ENCODE measurements at places on chromosomes 12 and 14. TPM values are rescaled to one million over a fixed set of nuclear protein-coding genes. Genes with fewer than 3 reads are reported as not detected.

The GTF2A1 gene
- 11.5 TPM for polyA plus RNA-seq

The SLC6A13 gene
- polyA plus RNA-seq = 4.3 TPM

The ERG28 gene
- 39.2 TPM for polyA plus RNA-seq

The LRP1-AS gene
- polyA plus RNA-seq = not detected

The LHX5 gene
- 0.10 TPM for polyA plus RNA-seq

The ZBTB42 gene
- 2.2 TPM for polyA plus RNA-seq

The YEATS4 gene
- 14.5 TPM for polyA plus RNA-seq

The SDSL gene
- polyA plus RNA-seq = 10.4 TPM

The HEATR5A gene
- 6.7 TPM for polyA plus RNA-seq

The P2RX2 gene
- not detected for polyA plus RNA-seq

- peak; percentile 82 for DNase-seq
These were observed 249.5 kb downstream of the APAF1 start for GRCh38 chr12:98894412-98895085.

DNA sequence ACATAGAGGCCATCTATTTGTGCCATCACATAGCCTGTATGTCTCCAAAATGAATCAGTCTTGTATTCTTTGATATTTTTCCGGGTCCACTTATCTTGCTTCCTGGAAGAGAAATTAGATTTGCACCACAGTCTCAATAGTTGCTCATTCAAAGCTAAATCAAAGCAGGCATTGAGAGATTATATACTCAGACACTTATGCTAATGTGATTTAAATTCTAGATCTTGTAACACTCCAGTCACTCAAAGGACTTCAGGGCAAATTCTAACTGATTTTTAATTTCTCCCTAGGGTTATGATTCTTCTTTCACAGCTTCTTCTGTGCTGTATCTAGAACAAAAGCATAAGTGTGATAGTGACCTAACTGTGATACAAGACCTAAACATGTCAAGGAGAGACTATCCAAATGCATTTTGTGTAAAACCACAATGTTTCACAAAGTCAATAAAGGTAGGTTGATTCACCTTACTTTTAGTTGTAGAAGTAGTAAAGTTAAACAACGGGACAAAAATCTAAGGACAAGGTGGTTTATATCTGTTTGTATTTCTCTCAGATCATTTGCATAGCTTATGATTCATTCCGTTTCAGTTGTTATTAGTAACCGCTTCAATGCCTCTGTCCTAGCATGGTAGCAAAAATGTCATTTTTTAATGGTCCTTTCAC lies 26.8 kb downstream of the PLBD1 start:
- no peak for DNase-seq

DNA sequence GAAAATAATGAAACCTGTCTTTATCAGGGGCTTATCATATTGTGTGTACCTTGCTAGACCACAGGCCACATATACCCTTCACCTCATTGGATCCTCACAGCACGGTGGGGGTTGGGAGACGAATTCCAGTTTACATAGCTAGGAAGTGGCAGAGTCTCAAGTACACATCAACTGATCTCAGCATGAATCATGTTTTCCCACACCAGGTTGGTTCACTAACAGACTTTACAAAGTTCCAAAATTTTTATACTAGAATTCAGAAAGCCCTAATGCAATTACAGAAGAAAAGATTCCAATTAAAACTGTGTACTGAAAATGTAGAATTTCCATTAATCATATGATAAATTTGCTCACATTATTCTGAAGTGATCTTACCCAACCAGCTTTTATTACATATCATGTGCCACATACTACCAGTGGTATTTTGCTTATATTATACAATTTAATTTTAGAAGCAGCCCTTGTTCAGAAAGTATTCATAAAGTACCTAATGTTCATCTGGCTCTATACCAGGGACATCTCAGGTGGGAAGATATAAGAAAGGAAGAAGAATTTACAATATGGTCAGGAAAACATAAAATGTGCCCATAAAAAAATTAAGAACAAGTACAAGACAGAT lies 196.2 kb downstream of the ITPR2 start:
- no peak for DNase-seq

DNA sequence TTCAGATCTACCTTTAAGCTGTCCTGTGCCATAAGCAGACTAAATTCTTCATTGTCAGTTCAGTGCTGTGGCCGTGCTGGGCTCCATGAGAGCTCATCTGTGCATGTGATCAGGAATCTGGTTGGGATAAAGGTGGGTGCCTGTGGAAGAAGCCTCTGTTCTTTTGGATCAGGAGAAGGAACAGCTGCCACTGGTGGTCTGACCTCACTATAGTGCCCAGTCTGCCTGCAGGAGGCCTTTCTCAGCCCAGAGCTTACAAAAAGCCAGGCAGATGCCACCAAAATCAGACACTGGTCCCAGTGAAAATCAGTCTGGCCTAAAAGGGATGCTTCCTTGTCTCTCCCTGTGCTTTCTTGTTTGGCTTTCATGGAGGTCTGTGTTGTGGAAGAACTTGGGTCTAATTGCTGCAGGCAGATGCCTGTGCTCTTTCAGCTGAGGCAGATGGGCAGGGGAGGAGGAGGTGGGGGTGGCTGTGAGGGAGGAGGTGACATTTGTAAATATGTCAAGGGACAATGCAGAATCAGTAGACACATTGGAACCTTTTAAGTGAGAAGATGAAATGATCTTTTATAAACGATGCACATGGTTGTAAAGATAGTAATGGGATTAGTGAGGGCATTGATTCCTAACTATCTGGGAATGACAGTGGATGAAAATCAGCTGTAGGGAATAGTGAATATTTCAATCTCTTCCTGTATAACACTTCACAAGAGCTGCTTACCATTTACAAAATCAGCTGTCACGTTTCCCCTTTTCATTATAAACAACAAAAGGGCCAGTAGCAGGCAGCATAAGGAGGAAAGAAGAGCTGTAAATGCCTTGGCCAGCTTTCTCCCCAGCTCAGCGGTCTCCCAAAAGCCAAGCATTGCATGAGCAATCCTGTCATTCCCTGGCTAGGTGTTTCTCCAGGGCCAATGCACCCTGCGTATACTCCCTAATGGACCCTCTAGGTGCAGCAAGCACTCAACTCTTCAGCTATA lies 44.6 kb downstream of the CACNA2D4 start:
- peak; percentile 57 for DNase-seq

- peak; percentile 49 for DNase-seq
These were observed 177.5 kb downstream of the DAD1 start for GRCh38 chr14:22411398-22412055.

DNA sequence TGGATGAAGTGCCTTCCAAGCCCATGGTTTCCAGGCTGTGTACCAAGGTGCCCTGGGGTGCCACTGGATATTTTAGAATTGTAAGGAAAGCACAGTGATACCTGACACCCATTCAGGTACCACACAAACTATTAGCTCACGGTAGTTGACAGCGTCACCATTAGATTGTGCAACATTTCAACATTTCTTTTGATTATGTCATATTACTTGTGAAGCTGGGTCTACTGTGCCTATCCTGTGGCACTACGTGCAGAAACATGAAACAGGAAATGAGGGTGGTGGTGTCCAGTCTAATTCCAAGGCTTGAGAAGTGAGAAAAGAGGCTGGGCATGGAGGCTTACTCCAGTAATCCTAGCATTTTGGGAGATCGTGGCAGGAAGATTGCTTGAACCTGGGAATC lies 75.5 kb upstream of the CPM start:
- no peak for DNase-seq

- no peak for DNase-seq
These were observed 16.9 kb downstream of the TMEM117 start for GRCh38 chr12:43852744-43853143.

DNA sequence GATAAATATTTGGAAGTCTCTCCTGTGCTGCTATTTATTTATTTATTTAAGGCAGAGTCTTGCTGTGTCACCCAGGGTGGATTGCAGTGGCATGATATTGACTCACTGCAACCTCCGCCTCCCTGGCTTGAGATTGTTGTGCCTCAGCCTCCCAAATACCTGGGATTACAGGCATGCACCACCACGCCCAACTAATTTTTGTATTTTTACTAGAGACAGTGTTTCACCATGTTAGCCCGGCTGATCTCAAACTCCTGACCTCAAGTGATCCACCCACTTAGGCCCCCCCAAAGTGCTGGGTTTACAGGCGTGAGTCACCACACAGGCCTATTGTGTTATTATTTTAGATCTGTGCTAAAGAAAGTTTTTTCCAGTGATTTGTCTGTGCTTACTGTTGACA lies 225.2 kb downstream of the CCER1 start:
- DNase-seq = no peak

DNA sequence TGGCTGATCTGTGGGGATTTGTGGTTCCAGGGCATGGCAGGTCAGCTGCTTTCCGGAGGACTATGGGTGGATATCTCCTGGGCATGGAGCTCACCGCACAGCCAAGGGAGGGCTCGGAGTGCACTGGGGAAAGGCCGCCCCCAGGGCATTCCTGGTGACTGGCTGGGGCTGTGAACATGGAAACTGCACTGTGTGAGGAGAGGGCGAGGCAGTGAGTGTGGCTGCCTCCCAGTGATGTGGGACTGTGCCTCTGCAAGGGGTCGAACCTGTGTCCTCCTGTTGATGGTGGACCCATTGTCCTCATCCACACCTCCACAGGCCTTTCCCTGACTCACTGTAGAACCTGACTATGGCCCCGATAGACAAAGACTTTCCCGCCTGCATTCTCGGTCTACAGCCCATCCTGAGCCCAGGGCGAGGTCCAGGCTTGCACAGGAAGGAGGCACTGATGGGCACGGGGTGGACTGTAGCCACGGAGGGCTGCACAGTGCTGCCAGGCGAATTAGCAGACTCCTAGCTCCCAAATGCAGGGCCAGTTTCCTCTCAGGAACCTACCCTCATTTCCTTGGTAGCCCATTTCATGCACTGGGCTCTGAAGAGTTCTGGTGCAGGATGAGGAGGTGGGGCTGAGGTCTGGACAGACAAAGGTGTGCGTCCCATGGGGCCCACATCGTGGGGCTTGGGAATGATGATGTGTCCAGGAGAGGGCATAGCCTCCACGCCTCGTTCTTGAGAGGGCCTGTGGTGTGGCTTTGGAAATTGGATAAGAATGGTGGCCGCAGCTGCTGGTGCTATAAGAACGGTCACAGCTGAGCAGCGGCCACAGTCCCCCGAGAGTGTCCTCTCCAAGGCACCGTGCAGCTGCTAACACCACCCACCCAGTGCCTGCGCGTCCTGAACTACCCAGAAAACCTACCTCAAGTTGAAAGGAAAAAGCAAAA lies 415.1 kb downstream of the TMEM121 start:
- DNase-seq = no peak

DNA sequence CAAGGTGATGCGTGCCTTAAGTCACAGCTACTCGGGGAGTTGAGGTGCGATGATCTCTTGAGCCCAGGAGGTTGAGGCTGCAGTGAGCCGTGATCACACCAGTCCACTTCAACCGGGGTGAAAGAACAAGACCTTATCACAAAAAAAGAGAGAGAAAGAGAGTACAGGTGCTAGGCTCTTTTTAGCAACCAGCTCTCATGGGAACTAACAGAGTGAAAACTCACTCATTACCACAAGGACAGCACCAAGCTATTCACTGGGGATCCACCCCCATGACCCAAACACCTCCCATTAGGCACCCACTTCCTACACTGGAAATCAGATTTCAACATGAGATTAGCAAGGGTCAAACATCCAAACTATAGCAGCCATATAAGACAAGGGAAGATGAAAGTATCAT lies 164.2 kb downstream of the NDUFA12 start:
- no peak for DNase-seq

DNA sequence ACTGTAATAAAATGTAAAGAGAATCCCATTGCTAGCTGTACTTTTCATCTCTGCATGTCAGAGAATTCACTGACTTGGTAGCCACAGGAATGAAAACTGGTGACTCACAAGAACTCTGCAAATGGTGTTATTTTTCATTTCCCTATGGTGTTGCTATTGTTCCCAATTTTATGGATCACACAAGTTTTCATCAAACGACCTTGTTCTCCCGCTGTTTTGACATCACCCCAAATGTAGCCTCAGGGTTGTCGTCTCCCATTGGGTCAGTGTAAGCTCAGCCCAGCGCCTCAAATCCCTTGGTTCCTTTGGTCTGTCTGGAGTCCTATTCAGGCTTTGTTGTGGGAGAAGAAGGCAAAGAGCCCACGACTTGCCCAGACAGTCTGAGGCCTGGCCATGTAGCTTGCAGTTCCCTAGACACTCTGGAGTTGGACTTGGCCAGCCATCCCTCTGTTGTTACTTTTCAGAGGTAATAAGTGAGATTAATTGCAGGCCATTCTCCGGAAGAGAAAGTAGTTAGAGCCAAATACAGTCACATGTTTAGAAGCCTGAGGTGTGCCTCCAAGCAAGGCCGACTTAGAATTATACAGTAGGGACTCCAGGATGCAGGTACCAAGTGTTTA lies 159.2 kb downstream of the TGFB3 start:
- peak; percentile 25 for DNase-seq

DNA sequence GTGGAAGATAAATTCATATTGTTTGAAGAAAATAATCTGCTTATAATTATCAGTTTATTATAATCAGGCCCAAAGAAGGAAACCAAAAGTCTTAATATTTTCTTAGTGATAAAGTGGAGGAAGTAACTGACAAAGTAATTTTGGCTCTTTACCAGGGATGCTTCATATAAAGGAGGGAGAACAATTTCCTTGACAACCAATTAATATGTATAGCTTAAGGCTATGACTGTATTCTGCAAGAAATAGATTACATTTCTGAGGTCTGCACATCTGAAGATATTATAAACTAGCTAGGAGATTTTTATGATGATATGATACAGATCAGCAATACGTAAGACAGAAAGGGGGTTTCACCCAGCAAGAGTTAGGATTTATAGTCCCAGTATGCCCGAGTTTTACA lies 90.8 kb downstream of the BICD1 start:
- peak; percentile 62 for DNase-seq

DNA sequence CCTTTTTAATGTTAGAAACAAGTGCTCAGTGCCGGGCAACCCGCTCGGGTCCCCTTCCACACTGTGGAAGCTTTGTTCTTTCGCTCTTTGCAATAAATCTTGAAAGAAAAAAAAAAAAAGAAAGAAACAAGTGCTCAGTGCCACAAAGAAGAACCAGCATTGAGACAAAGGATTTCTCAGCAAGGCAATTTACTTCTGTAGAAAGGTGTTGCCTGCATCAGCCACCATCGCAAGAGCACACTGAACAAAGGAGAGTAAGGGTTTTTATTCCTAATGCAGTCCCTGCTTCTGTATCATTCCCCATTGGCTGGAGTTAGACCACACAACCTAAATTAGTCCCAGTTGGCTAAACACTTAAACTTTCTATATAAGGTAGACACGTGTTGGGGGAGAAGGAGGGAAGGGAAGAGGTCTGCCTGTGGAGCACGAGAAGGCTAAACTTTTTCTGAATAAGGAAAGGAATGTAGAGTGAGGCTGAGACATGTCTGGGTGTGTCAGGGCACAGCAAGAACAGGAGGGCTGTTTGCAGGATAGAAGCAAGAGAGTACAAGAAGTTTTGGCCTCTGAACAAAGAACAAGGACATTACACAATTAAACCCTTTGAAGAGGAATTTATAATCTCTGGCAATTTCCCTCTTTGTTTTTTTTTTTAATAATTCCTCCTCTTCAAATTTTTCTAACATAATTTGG lies 21.4 kb downstream of the KLRF2 start:
- DNase-seq = no peak

Measured in brain (organoid and tissue), 16 donors.